Common myeloid progenitor, CD34-positive (primary cell): ENCODE measurements at places on chromosomes 6 and 20.

DNA sequence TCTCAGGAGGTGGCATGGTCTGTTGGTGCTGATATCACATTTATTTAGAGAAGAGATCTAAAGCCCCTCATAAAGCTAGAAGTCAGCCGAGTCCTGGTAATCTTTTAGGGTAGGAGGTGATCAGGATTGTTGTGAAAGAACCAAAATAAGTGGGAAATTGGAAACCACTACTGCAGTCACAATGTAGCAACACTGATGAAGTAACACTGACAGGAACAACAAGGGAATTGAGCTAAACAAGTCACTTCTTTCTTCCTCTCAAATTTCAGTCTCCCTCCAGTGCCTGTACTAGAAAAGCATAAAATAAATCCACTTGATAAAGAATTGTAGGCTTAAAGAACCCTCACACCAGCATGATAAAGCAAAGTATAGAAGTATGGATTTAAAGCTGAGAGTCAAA, 1509.0 kb downstream of the GRIK2 start:
- DNase-seq: no peak

DNA sequence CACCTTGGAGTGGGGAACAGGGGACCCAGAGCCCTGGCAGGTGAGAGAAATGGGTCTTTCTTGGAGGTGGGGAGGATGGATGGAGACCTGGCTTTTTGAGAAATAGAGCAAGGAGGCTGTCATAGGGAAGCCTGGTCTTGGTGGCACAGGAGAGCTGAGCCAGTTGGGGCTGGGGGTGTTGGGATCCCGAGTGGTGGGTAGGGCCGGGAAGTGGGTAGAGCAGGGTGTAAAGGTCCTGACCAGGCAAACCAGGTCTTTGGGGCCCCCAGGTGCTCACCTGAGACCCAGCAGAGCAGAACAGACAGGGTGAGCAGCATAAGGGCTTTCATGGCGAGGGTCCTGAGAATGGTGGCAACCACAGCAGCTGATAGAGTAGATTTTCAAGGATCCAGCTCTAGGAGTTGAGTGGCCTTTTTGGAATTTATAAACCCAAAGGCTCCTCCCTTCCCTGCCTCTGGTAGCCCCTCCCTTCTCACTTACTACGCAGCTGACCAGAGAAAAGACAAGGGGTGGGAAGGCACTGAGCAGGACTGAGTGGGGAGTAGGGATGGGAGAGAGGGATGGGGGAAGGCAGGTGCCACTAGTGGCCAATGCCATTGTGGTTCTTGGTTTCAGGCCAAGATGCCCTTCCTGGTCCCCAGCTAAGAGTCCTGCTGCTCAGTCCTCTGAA, at the start of gene LY6G6C:
Gene LY6G6C, minus strand, starts transcription at position 396 of the 670 bp plus-strand sequence. Its CDS starts 67 bp downstream, at position 329.
- no peak for DNase-seq

DNA sequence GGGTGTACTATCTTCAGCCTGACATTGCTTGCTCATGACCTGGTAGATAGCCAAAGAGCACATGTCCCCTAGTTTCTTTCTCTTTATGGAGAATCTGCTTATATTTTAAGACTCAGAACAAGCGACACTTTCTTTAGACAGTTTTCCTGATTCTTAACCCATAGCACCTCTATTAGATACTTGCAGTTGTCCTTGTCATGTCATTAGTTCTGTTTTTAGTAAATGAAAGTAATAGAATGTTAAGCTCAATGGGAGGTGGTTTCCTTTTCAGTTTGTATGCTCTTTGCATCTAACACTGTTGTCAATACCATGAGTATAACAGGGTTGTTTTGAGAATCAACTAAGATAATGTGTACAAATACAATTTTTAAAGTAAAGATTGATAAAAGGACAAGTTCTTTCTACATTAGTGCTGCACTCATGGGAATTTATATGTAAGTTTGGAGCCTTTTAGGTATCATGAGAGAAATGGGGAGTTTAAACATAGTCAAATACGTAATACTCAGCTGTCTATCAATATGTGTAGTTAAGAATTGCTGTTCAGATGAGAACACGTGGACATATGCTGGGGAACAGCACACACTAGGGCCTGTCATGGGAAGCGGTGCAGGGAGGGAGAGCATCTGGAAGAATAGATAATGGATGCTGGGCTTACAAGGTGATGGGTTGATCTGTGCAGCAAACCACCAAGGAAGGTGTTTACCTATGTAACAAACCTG, 124.3 kb downstream of the GRM1 start:
- no peak for DNase-seq

DNA sequence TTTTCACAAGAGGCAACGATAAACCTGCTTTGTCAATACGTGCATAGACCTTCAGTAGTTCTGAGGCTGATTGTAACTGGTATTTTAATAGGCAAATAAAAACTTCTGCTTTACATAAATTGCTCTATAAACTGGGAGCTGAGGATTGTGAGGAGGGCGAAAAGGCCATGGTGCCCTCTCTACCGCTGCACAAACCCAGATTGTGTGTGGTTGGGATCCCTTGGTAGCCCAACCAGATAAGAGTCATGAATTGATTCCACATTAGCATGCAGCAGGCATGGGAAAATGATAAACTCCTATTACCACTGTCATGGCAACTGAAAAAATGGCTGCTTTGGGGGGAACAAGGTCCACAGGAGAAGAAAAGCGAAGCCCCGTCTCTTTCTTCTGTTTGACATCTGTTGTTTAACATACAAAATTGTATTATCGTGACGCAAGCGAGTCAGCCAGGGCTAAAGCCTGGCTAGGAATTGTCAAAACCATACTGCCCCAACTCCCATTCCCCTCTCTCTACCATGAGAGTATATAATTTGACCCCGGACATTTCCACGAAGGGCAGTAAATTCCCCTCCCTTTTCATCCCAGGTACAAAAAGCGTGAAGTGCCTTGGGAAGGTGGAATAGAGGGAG, 157.8 kb upstream of the SALL4 start:
- DNase-seq: peak; percentile 18

DNA sequence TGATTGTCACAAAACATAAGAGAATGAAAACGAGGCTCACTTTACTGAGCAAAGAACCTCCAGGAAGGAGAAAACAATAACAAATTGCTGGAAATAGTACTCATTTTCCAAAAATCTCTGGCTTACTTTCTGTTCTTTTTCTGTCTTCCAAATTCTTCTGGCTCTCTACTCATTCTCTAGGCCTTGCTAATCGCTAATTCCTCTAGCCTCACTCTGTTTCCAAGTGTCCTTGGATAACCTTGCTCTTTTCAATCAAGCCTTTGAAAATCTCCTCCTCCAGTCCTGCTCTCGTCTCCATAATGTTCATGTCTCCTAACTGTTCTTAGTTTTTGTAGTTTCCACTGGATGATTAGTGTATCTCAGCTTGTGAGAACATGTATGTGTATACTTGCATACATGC, 96.2 kb upstream of the MAP7 start:
- no peak for DNase-seq

GRCh38 chr6:84137051-84137375, 90.4 kb downstream of the CEP162 start:
- DNase-seq: no peak

GRCh38 chr6:62775427-62776022, 435.7 kb upstream of the FKBP1C start:
- peak; percentile 45 for DNase-seq

DNA sequence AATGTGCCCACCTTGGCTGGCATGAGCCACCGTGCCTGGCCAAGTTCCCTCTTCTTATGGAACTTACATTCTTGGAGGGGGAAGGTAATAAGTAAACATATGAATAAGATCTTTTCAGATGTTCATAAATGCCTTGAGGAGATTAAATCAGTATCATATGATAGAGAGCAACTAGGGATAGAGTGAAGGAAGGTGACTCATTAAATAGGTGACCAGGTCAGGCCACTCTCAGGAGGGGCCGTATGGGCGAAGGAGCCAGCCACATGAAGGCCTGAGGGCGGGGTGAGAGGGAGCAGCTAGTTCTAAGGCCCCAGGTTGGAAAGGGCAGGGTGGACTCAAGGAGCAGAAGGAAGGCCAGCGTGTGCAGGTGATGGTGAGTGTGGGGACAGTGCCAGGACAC, 91.1 kb downstream of the UST start:
- no peak for DNase-seq

GRCh38 chr20:50004229-50004628, 21.4 kb downstream of the SNAI1 start:
- no peak for DNase-seq

GRCh38 chr6:82906951-82907350, 158.7 kb downstream of the UBE3D start:
- DNase-seq: no peak
